ENCODE measurements at places on chromosomes 16 and 17.
A peak's percentile ranks its signal among the peaks of the same experiment; 100 is the strongest.

DNA sequence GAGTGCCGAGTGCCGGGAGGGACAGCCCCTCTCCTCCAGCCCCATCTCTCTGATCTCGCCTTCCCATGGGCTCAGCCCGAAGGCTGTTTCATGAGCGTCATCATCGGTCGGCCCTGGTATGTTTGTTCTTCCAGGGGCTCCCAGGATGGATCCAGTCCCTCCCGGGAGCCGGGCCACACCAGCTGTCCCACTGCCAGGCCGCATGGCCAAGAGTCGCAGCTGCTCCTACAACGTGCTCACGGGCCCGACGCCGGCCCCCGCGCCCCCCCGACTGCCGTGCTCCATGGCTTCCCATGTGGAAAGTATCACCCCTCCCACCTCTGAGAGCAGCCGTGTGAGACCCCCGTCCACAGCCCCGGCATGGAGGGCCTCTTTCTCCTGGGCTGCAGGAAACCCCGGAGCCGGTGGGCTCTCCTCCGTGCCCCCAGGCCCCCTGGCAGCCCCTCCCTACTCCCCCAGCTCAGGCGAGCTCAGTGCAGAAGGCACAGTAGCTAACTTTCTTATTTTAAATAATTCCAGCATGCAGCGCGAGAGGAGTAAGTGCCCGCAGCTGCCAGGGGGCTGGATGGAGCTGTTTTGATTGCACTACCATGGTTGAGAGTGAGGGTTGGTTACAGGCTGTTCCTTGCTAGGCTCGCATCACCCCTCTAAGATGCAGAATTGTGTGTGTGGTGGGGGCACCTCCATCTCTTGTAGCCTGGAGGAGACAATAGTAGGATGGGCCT lies 26.6 kb upstream of the GSE1 start:
- H3K27me3 ChIP-seq = no peaks in the 10 kb centered on the region
- peaks cover 6% of the 10 kb centered on the region for H3K36me3 ChIP-seq
- H3K4me1 ChIP-seq = peaks cover 4% of the 10 kb centered on the region
- no peak for DNase-seq
- H3K27ac ChIP-seq = no peak overlapping the region

- no peak overlapping the region for H3K4me3 ChIP-seq
- H3K27ac ChIP-seq = no peak overlapping the region
- peaks cover 84% of the 10 kb centered on the region for H3K4me1 ChIP-seq
- no peaks in the 10 kb centered on the region for H3K36me3 ChIP-seq
- no peak for DNase-seq
- no peaks in the 10 kb centered on the region for H3K27me3 ChIP-seq
Measured at GRCh38 chr17:50904518-50905459, 38.6 kb upstream of the TOB1 start.

- DNase-seq = no peak
- no peak overlapping the region for H3K4me3 ChIP-seq
- no peaks in the 10 kb centered on the region for H3K27me3 ChIP-seq
- H3K27ac ChIP-seq = no peak overlapping the region
- H3K36me3 ChIP-seq = no peaks in the 10 kb centered on the region
Measured at GRCh38 chr17:77778636-77779489, 179.6 kb upstream of the TNRC6C start.

- no peak overlapping the region for H3K27ac ChIP-seq
- DNase-seq = no peak
- H3K36me3 ChIP-seq = no peaks in the 10 kb centered on the region
Measured at GRCh38 chr16:29306943-29307597, 99.4 kb downstream of the NPIPB11 start.

GRCh38 chr17:48457080-48457836 lies 27.2 kb upstream of the SKAP1 start:
- H3K27ac ChIP-seq = no peak overlapping the region
- H3K4me3 ChIP-seq = peak overlapping the region; percentile 37
- H3K36me3 ChIP-seq = no peaks in the 10 kb centered on the region
- H3K27me3 ChIP-seq = no peaks in the 10 kb centered on the region
- DNase-seq = peak; percentile 76

- no peak for DNase-seq
- H3K4me1 ChIP-seq = peaks cover 45% of the 10 kb centered on the region
- no peak overlapping the region for H3K27ac ChIP-seq
- no peak overlapping the region for H3K4me3 ChIP-seq
- H3K36me3 ChIP-seq = no peaks in the 10 kb centered on the region
- H3K27me3 ChIP-seq = peaks cover 89% of the 10 kb centered on the region
Measured at GRCh38 chr17:48589060-48589830, 796 bp downstream of the HOXB3 start.

DNA sequence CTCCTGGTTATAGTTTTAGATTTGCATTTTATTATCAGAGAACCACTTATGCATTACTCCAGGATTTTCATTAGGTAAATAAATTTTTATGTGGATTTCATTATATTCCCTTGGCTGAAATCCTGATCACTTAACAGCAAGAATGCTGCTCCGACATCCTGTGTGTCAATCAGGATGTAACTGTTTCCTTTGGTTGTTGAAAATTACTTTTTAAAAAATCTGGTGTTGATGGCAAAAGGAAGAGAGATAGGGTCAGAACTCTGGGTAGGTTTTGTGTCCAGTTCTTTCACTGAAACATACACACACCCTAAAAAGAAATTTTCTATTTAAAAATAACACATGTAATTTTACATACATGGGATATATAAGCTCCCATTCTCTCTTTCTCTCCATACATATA lies 30.9 kb downstream of the ZNF423 start:
- DNase-seq = no peak
- no peak overlapping the region for H3K4me3 ChIP-seq
- H3K27ac ChIP-seq = no peak overlapping the region
- H3K27me3 ChIP-seq = peaks cover 5% of the 10 kb centered on the region

GRCh38 chr16:396199-396598 lies 800 bp upstream of the NME4 start:
- peak overlapping the region; percentile 49 for H3K4me3 ChIP-seq
- H3K27ac ChIP-seq = no peak overlapping the region
- DNase-seq = no peak
- H3K27me3 ChIP-seq = no peaks in the 10 kb centered on the region
- peaks cover 25% of the 10 kb centered on the region for H3K4me1 ChIP-seq

GRCh38 chr17:33086041-33086440 lies 94.4 kb downstream of the SPACA3 start:
- H3K27me3 ChIP-seq = peaks cover 13% of the 10 kb centered on the region
- no peaks in the 10 kb centered on the region for H3K4me1 ChIP-seq
- H3K36me3 ChIP-seq = no peaks in the 10 kb centered on the region

DNA sequence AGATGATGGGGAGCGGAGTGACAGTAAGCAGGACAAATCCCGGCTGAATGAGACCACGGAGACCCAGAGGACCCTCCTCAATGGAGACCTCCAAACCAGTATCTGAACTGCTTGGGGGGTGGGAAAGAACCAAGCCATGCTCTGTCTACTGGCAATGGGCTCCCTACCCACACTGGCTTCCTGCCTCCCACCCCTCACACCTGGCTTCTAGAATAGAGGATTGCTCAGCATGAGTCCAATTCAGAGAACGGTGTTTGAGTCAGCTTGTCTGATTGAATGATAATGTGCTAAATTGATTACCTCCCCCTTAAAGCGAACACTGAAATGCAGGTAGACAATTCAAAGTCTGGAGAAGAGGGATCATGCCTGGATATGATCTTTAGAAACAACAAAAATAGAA lies 5.5 kb downstream of the SSTR2 start:
- no peak overlapping the region for H3K27ac ChIP-seq
- peaks cover 19% of the 10 kb centered on the region for H3K27me3 ChIP-seq
- no peak overlapping the region for H3K4me3 ChIP-seq
- no peak for DNase-seq
- H3K36me3 ChIP-seq = no peaks in the 10 kb centered on the region

DNA sequence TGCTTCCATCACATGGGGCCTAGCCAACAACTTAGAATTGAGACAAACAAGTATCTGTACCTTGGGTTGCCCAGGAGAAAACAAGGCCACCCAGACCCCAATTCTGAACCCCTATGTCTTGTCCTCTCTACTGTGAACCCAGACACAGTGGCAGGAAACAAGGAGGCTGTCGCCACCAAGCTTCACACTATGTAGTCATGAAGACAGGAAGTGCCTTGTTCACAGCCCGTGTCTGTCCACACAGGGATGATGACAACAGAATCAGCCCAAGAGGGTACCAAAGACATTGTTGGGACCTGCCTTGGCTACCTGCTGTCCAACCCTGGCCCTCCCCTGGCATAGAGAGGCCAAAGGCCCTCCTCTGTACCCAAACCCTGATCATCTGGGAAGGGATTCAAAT lies 84.8 kb downstream of the CDYL2 start:
- no peak overlapping the region for H3K27ac ChIP-seq
- H3K36me3 ChIP-seq = no peaks in the 10 kb centered on the region
- no peak for DNase-seq
- H3K27me3 ChIP-seq = no peaks in the 10 kb centered on the region

- H3K27me3 ChIP-seq = no peaks in the 10 kb centered on the region
- peaks cover 6% of the 10 kb centered on the region for H3K4me1 ChIP-seq
- H3K36me3 ChIP-seq = no peaks in the 10 kb centered on the region
- no peak for DNase-seq
- H3K4me3 ChIP-seq = no peak overlapping the region
Measured at GRCh38 chr17:20225162-20226115, 216.3 kb downstream of the SPECC1 start.

DNA sequence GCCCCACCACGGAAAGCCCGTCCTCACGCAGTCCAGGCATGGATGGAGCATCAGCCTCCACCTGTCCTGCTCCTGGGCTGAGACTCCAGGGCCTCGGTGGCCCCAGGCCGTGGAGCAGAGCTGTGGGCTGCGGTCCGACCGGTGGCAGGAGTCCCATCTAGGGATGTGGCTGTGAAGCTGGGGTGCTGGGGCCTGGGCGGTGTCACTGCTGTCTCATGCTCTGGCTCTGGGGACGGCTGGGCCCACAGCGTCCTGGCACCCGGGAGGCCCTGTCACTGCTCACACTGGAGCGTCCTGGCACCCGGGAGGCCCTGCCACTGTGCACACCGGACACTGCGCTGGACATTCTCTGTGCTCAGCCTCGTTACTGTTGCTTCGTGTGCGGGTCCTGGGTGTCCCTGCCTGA lies 8.4 kb downstream of the BAIAP2 start:
- H3K4me3 ChIP-seq = no peak overlapping the region
- H3K4me1 ChIP-seq = no peaks in the 10 kb centered on the region
- H3K27ac ChIP-seq = no peak overlapping the region
- H3K36me3 ChIP-seq = no peaks in the 10 kb centered on the region
- no peaks in the 10 kb centered on the region for H3K27me3 ChIP-seq
- DNase-seq = no peak

GRCh38 chr16:81349608-81350305 lies 35.0 kb downstream of the GAN start:
- no peak for DNase-seq
- H3K36me3 ChIP-seq = peaks cover 11% of the 10 kb centered on the region
- H3K27ac ChIP-seq = no peak overlapping the region
- H3K4me1 ChIP-seq = no peaks in the 10 kb centered on the region
- H3K27me3 ChIP-seq = no peaks in the 10 kb centered on the region
- no peak overlapping the region for H3K4me3 ChIP-seq

DNA sequence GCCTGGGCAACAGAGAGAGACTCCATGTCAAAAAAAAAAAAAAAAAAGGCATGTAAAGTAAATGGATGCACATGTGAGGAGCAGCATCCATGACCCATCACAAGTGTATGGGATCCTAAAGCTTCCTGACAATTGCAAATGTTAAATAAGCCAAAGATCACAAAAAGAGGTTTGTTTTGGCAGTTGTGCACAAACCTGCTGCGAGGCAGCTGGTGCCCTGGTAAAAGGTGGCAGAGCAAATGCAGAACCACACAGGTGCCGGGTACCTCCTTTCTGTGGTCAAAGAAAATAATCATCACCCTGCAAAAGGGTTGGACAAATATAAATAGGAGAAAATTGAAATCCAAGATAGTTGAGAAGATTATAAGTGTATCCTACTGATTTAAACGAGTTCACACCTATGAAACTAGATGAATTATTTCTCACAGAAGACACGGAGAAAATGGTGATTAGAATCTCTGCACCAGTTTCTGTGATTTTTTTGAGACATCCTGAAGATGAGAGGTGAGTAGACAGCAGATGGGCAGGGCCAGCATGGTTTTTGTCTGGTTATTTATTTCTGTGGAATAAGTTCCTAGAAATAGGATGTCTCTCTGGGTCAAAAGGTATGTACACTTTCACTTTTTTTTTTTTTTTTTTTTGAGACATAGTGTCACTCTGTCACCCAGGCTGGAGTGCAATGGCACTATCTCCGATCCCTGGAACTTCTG lies 291.3 kb downstream of the CDH13 start:
- no peaks in the 10 kb centered on the region for H3K36me3 ChIP-seq
- DNase-seq = no peak
- no peak overlapping the region for H3K4me3 ChIP-seq
- H3K4me1 ChIP-seq = no peaks in the 10 kb centered on the region

DNA sequence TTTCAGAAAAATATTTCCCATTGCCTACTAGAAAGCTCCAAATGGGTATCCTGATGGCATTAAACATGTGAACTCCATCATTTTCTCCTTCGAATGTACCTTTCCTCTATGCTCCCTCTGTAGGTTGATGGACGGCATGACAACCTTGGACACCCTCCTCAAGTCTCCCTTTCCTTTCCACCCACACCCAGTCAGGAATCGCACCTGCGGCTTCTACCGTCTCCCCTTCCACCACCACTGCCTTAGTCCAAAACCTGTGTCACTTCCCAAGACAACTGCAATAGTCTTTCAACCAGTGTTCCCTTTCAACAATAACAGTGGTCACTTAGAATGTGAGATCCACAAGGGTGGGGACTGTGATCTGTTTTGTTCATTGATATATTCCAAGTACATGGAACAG lies 233.1 kb upstream of the AXIN2 start:
- peak; percentile 47 for DNase-seq
- no peaks in the 10 kb centered on the region for H3K4me1 ChIP-seq
- H3K4me3 ChIP-seq = no peak overlapping the region
- H3K36me3 ChIP-seq = no peaks in the 10 kb centered on the region
- no peak overlapping the region for H3K27ac ChIP-seq

DNA sequence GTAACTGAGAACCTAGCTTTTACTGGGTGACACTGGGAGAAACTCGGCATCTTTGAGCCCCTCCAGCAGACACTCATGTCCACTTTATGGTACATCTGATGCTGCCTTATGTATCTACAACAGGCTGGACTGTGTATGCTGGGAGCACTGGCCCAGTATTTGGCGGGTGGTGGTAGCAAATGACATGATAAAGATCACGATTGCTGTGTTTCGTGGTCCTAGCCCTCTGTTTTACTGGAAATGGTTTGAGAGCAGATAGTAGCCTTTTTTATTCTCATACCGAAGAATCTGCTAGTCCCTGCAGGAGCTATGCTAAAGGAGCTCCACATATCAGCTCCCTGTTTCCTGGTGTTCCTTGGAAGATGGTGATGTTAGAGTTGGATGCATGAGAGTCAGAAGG lies 150.3 kb downstream of the CCDC182 start:
- H3K27ac ChIP-seq = no peak overlapping the region
- no peaks in the 10 kb centered on the region for H3K27me3 ChIP-seq
- H3K4me1 ChIP-seq = peaks cover 25% of the 10 kb centered on the region
- H3K36me3 ChIP-seq = no peaks in the 10 kb centered on the region

DNA sequence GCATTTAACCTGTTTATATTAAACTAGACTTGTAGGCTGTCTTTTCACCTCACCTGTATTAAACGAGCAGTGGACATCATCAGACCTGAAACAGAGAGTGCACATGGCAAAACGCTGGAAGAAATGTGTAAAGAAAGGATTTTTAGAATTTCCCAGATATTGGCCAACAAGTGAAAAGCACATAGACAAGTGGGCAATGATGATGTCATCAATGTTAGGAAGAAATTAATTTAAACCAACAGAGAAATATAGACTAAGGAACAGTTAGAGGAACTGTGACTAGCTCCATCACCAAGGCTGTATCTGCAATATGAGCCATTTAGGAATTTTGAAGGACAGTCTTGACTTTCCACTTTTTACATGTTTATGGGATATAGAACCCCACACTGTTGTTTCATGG lies 67.1 kb upstream of the SLC12A3 start:
- no peak overlapping the region for H3K27ac ChIP-seq
- no peak overlapping the region for H3K4me3 ChIP-seq
- peaks cover 4% of the 10 kb centered on the region for H3K36me3 ChIP-seq
- no peak for DNase-seq
